WTC11 (cell line): ENCODE measurements at places on chromosomes 2 and 18.

- DNase-seq = no peak
Observed at GRCh38 chr2:156483741-156484173, 47.6 kb downstream of the GPD2 start.

GRCh38 chr18:43129946-43130524, 14.6 kb upstream of the RIT2 start:
- DNase-seq = no peak

DNA sequence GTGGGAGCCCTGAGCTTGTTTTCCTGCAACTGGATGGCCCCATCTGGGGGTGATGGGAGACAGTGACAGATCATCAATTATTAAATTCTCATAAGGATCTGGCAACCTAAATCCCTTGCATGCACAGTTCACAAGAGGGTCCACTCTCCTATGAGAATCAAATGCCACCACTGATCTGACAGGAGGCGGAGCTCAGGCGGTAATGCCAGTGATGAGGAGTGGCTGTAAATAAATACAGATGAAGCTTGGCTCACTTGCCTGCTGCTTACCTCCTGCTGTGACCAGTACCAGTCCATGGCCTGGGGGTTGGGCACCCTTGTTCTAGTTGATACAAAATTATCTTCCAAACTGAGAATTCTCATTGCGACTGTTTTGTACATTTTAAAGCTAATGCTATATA, 258.6 kb downstream of the CTNNA2 start:
- no peak for DNase-seq

- no peak for DNase-seq
Observed at GRCh38 chr2:31987454-31988220, 23.2 kb downstream of the MEMO1 start.

DNA sequence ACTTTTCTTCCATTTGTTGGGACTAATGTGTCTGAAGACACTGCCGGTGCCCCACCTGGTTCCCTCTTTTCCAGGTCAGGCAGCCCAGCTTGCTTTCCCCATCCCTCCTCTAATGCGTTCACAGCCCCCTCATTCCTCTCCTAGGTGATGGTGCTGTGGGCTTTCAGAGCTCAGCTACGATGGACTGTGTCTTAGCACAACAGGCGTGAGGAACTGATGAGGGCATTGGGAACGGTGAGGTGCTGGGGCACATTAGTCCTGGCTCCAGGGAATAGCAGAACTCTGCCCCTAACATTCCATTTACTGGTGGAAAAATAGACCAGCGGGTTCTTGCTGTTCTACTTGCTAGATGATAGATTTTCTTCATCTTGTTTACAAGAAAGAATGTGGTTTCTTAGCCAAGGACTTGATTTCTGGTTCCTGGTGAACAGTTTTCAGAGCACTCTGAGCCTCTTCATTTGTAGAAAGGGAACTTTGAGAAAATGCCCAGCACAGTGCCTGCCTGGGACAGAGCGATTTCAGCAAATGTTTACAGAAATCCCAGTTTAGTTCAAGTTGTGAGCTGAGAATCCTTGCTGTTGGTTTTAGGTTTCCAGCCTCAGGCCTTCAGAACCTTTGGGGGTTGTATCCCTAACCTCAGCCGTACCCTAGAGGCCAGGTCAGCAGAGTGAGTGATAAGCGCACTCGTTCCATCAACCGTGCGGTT, 42.5 kb downstream of the LDLRAD4 start:
- no peak for DNase-seq

DNA sequence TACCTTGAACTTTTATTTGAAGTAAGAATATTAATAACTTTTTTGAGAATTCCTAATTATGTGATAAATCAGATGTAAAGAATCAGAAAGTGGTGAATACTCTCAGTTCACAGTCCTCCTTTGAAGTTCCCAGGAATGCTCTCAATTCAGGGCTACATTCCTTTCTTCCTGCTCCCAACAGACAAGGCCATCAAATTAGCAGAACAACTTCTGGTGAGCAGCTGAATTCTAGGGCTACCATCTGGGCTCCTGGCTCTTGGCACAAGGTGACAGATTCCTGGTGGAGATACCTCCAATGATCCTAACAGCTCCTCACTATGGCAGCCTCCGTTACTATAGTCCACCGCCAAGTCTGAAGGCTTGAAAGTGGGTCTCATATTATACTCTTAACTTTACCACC, 37.8 kb upstream of the OLA1 start:
- DNase-seq = no peak

DNA sequence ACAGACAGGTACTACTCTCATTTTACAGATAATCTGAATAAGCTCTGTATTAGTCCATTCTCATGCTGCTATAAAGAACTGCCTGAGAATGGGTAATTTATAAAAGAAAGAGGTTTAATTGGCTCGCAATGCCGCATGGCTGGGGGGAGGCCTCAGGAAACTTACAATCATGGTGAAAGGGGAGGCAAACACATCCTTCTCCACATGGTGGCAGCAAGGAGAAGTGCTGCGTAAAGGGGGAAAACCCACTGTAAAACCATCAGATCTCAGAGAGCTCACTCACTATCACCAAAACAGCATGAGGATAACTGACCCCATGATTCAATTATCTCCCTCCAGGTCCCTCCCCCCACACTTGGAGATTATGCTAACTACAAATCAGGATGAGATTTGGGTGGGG, 254.4 kb downstream of the KCNE4 start:
- peak; percentile 44 for DNase-seq

DNA sequence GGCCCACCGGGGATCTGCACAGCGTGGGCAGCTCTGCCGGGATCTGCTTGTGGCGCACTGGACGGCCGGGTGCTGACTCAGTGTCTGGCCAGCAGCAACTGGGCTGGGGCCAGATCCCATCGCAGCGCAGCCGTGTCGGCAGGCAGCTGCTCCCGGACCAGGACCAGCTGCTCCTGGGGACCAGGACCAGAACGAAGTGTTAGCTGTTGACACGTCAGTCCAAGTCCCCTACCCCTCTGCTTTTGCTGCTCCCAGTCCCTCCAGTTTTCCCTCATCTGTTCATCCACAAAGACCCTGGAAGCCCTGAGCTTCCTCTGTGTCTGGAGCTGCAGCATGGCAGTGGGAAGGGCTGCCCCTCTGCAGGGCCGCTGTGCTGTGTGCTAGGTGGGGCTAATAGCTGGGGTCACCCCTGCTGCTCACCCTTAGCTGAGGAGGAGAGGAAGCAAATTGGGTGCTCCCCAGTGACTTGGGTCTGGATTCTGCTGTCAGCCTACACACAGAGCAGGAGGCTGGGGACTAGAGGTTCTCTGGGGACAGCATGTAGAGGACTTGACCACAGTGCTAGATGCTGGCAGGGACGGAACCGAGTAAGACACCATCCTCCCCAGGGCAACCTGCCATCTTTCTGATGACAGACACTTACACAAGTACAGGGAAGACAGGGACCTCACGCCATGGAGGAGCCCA, 16.9 kb upstream of the KIF1A start:
- no peak for DNase-seq

DNA sequence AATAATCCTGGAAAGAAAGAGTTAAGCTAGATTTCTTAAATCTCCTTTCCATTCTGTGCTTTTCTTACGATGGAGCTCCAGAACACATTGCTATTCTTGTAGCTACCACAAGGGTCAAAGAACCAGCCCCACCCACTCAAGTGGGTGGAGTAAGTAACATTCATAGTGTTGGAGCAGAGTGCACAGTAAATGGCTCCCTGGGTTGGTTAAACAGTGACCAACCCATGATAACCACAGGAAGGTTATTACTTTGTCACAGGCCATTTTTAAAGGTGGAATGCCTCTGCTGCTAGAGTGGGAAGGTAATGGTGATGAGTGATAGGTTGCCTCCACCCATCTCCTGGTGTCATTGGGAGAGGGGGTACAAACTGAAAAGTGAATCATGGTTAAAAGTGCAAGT, 13.9 kb downstream of the ARPC2 start:
- DNase-seq = no peak

DNA sequence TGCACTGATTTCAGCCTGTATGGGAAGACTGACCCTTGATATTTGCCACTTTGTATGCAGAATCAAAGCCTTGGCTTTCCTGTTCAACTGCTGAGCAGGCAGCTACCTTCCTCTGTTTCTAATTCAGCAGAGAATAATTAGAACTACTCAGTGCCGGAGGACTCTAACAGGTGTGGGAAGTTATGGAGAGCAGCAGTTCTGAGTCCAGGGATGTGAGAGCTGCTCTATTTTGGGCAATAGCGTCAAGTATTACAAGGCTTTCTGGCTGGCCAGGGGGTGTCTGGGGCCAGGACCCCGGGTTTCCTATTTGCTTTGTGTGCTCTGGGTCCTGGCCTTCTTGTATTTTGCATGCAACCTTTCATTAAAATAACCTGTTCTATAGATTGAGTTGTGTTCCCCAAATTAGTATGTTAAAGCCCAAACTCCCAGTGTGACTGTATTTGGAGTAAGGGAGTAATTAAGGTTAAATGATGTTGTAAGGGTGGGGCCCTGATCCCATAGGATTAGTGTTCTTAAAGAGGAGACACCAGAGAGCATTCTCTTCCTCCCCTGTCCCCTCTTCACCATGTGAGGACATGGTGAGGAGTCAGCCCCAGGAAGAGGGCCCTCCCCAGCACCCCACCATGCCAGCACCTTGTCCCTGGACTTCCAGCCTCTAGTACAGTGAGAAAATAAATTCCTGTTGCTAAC, 5.6 kb upstream of the NTSR2 start:
- no peak for DNase-seq

DNA sequence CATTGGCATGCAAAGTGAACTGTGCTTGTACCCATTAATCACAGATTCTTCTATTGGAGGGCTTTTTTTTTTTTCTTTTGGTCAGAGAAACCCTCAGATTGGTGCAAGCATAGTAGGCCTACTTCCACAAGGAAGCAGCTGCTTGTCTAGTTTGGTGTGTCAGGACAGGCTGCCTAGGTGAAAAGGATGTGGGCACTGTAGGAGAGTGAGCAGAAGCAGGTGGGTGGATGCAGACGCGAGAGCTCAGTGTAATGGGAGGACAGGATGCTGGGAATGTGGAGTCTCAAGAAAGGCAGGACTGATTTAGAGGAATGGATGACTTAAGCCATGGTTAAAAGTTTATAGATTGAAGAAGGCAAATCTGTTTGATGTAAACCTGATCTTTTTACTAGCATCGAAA, 3.1 kb downstream of the ELP2 start:
- no peak for DNase-seq

- DNase-seq = no peak
Observed at GRCh38 chr18:44541781-44542180, 138.9 kb upstream of the SETBP1 start.

GRCh38 chr2:86274265-86274917, 63.0 kb downstream of the REEP1 start:
- DNase-seq = no peak
